ENCODE measurements at places on chromosomes 12 and 14. TPM values are rescaled to one million over a fixed set of nuclear protein-coding genes. Genes with fewer than 3 reads are reported as not detected.

DNA sequence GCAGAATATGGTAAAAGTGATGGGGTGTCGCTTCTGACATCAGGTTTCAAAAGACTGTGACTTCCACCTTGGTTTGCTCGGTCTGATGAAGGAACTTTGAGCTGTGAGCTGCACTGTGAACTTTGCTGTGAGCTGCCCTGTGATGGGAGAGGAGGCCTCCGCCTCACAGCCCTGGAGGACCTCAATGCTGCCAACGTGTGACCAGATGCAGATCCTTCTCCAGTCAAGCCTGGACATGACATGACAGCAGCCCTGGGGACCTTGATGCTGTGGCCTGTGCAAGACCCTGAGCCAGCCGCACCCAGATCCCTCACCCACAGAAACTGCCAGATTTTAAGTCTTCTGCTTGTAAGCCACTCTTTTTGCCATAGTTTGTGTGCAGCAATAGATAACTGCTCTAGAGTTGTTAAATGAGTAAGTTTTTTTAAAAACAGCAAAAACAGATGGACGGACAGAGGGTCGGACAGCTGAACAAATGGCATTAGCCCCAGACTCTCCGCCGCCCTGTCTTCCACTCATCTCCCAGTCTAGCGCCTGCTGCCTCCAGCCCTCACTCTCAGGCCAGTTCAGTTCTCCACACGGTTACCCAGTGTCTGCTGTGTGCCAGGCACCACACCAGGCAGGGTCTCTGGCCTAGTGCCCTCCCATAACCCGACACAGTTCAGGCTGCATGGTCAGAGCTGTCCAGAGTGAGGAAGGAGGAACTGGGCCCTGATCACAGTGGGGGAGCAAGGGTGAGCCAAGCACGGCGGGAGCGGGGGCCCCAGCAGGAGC, 13.1 kb upstream of the LRTM2 start:
- no peaks in the 10 kb centered on the region for H3K27me3 ChIP-seq
- H3K36me3 ChIP-seq = no peaks in the 10 kb centered on the region
- no peak for DNase-seq

DNA sequence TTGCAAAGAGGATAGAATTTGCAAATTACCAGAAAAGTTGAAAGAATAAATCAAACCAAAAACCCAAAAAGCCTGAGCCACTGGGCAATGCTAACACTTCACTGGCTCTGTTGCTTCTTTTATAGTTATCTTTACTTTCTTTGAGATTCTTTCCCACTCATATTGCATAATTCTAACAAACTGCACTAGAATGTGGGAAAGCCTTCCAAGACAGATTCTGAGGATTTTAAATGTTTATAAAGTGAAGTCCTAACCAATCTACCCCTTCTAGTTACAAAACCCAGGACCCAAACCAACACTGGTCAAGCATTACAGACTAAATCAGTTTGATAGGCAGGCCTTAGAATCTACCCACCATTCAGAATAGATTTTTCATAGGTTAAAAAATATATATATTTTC, 150.9 kb downstream of the MED13L start:
- H3K36me3 ChIP-seq = no peaks in the 10 kb centered on the region
- H3K27me3 ChIP-seq = no peaks in the 10 kb centered on the region
- peak; percentile 64 for DNase-seq

- H3K36me3 ChIP-seq = no peaks in the 10 kb centered on the region
- H3K4me3 ChIP-seq = no peak overlapping the region
- no peaks in the 10 kb centered on the region for H3K27me3 ChIP-seq
- H3K4me1 ChIP-seq = no peaks in the 10 kb centered on the region
Measured at GRCh38 chr12:107560165-107560898, 125.3 kb upstream of the PWP1 start.

GRCh38 chr12:7189398-7190267, at the start of gene PEX5:
TSS of gene PEX5 (plus strand) at chr12:7189686. CDS start at chr12:7190378, 692 bp downstream.
- DNase-seq = peak; percentile 95
- H3K36me3 ChIP-seq = no peaks in the 10 kb centered on the region
- peaks cover 26% of the 10 kb centered on the region for H3K4me1 ChIP-seq
- peak within 1 kb of the TSS; percentile 93 for H3K27ac ChIP-seq

DNA sequence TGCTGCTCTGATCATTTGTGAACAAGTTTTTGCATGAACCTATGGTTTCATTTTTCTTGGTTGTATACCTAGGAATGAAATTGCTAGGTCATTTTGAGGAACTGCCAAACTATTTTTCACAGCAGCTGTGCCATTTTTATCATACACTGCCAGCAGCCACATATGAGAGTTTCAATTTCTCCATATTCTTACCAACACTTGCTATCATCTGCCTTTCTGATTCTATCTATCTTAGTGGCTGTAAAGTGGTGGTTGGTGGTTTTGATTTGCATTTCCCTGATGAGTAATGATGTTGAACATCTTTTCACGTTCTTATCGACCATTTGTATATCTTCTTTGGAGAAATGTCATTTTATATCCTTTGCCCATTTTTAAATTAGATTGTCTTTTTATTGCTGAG, 146.1 kb downstream of the C12orf75 start:
- no peak overlapping the region for H3K27ac ChIP-seq
- no peak overlapping the region for H3K4me3 ChIP-seq
- no peaks in the 10 kb centered on the region for H3K4me1 ChIP-seq
- no peak for DNase-seq
- H3K27me3 ChIP-seq = no peaks in the 10 kb centered on the region

EVL gene
- total RNA-seq = 78.6 TPM

KRT3 gene
- total RNA-seq = not detected
